ENCODE measurements at places on chromosomes 1 and 21. TPM values are rescaled to one million over a fixed set of nuclear protein-coding genes. Genes with fewer than 3 reads are reported as not detected.

Gene CHI3L2
- not detected for total RNA-seq

Gene IRF2BP2
- total RNA-seq = 93.4 TPM

Gene INTS7
- 25.5 TPM for total RNA-seq

Gene KCNJ6
- total RNA-seq = 0.24 TPM

Gene LIPI
- total RNA-seq = not detected

Gene USH2A
- total RNA-seq = under 0.01 TPM

Gene RUNX1
- 62.6 TPM for total RNA-seq

Gene DMRTA2
- not detected for total RNA-seq
